ENCODE measurements at places on chromosomes 13 and 19.

- DNase-seq, result peak; percentile 8
Measured at GRCh38 chr19:13610039-13610691, 103.9 kb upstream of the CACNA1A start.

- no peak for DNase-seq
Measured at GRCh38 chr19:45100846-45101252, 7.9 kb downstream of the PPP1R37 start.

- no peak for DNase-seq
Measured at GRCh38 chr13:73937441-73937840, 196.8 kb downstream of the KLF12 start.

GRCh38 chr13:75079226-75079625 is 402.7 kb downstream of the TBC1D4 start:
- no peak for DNase-seq

GRCh38 chr19:41682437-41682836 is 5.6 kb downstream of the CEACAM7 start:
- no peak for DNase-seq

Data from activated gamma-delta T cell treated with Interleukin-2 at 50 U/mL for 16 hours (primary cell).